Stimulated activated CD4-positive, alpha-beta T cell treated with anti-CD3 and anti-CD28 coated beads, Interleukin-15, amount 100 ng/mL, for 24 hours (primary cell): ENCODE measurements at places on chromosomes 2 and 18.

DNA sequence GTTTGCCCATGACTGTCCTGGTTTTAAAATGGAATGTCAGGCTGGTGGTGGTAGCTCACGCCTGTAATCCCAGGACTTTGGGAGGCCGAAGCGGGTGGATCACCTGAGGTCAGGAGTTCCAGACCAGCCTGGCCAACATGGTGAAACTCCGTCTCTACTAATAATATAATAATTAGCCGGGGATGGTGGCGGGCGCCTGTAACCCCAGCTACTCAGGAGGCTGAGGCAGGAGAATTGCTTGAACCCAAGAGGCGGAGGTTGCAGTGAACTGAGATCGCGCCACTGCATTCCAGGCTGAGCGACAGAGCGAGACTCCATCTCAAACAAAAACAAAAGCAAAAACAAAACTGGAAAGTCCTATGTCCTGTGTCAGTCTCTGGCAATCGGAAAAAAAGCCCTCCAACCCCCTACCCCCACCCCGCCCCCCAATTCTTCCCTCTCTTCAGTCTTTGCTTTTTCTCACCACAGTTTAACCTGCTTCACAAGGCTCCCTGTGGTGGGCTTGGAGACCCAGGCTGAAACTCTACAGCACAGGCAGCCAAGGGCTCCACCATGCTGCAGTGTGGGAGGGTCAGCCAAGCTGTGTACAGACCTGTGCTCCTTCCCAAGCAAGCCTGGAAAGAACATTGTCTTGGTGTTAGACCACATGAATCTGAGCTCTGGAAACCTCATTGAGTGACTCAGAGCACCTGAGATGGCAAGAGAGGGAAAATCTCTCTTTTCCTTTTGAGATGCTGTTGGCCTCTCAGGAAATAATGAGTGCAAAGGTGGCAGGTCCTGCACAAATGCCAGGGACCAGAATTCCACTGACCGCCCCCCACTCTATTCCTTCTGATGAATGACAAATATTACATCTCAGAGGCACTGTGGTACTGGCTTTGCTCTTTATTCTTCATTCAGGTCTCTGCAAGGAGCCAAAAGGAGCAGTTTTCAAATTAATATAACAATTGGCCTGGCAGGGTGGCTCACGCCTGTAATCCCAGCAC lies 16.7 kb downstream of the MYCN start:
- no peak for DNase-seq

GRCh38 chr18:74906184-74906583 lies 302.8 kb downstream of the PTGR3 start:
- DNase-seq, result no peak

DNA sequence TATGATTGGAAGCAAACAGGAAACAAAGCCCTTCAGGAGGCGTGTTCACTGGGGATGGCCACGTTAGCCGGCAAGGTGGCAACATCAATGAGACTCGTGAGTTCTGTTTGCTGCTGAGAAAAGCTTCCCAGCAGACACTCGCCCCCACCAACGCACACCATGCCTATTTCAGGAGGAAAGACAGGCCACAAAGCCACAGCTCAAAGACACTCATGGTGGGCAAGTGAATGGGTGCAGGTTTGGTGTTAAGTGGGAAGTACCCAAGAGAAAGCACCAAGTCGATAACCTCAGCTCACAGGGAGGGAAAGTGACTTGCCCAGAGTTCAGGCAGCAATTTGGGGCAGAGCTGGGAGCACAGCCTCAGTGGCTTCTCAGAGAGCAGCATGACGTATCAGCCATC lies 10.5 kb upstream of the MTERF4 start:
- peak; percentile 67 for DNase-seq

DNA sequence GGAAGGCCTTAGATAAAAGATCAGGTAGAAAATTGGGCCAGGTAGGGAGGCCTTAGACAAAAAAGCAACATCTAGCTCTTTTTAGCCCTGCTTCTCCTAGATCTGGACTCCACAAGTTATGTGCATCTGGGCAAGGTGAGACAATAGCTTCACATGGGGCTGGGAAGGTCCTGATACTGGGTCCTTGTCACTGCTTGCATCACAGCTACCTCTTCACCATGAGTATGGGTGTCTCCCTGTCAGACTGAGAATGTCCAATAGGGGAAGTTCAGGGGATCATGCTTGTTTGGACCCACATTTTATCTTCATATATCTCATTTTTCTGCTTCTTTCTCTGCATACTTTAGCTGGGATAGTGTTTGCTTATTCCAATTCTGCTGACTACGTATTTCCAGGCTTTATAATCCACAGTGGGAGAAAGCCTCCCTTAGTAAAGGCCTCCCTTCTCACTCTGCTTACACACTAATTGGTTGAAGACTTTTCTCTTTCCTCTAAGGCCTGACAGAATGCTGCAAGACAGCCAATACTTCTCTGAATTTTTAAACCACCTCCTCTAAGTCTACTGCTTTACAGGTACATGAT lies 189.6 kb downstream of the CYRIA start:
- DNase-seq, result no peak

DNA sequence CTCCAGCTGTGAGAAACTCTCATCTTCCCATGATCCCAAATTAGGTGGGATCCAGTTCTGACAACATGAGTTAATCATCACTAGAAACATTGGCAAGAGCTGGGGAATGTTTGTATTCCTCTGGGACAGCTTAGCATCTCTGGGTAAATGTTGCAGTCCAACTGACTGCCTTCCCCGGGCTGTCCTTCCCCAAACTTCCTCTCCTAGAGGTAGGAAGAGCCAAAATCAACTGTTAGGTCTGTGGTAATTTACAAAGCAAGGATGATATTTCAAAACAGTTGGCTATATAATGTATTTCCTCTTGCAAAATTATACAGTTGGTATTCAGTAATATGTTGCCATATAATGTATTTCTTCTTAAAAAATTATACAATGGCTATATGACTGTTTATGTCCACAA lies 148.5 kb downstream of the MGAT5 start:
- no peak for DNase-seq

- DNase-seq, result peak; percentile 23
Observed at GRCh38 chr18:62450546-62451410, 72.0 kb upstream of the ZCCHC2 start.

DNA sequence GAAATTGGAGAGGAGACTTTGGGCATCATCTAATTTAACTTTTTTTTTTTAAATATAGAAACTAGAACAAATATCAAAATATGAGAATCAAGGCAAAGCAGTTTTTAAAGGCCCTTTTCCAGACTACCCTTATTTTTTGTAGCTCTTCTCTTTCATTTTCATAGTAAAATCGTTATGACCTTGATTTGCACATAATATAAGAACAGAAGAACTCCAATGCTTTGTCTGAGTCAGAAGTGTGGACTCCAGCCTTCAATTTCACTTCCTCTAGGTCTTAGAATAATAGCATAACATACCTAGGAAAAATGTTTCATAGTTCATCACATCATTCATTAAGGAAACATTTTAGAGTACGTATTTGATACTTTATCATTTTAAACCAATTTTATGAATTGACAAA lies 74.4 kb downstream of the ANKRD12 start:
- DNase-seq, result no peak

- DNase-seq, result peak; percentile 38
Observed at GRCh38 chr2:200703127-200703925, 108.4 kb upstream of the BZW1 start.

DNA sequence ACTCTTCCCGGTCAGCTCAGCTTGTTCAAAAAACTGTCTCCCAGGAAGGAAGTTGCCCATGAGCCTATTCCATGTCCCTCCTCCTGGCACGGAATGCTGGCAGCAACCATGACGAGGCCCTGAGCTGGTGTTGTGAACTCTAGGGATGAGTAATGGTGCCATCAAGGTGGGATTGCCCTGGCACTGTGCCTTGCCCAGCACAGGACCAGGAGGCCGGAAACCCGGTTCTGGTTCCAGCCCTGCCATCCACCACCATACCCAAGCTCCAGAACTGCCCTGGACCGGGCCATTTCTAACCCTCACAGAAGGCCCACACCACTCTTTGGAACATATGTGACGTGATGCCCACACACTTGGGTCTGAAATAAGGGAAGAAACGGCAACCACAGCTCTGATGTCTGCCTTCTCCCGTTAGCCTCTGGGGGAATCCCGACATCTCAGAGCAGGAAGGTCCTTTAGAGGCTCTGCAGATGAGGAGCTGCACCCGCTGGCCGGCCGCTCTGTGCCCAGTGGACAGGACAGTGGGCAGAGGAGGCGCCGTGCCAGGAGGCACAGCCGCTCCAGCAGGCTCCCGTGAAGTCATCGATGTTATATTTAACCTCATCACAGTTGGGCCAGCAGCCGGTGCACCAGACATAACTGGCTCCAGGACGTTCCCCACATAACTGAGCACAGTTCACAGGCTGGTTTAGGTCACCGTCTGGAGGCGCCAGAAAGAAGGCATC lies 462.1 kb upstream of the ID2 start:
- no peak for DNase-seq

GRCh38 chr2:240124651-240125030 lies 11.5 kb downstream of the COPS9 start:
- no peak for DNase-seq

- no peak for DNase-seq
Observed at GRCh38 chr18:65748321-65748720, 2.5 kb upstream of the CDH7 start.

GRCh38 chr2:1778566-1778965 lies 34.3 kb upstream of the PXDN start:
- no peak for DNase-seq

- DNase-seq, result no peak
Observed at GRCh38 chr2:241542278-241542605, 16.3 kb upstream of the BOK start.

GRCh38 chr2:45470531-45470930 lies 140.5 kb downstream of the SRBD1 start:
- DNase-seq, result no peak

DNA sequence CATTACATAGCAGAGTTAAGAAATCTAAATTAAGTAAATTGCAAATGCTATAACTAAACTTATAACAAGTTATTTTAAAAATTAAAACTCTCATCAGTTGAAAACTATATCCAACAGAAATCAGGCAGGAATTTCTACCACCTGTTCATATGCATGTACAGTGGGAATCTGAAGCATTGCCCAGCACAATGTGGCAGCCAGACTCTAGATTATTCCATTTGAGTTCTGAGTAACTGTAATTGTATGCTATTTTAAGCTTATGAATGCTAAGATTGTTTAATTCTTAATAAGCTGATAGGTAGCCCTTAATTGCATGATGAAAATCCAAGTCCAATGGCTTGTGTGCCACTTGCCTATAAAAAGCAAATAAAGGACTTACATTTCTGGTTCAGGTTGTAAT lies 834.5 kb upstream of the FSHR start:
- no peak for DNase-seq

DNA sequence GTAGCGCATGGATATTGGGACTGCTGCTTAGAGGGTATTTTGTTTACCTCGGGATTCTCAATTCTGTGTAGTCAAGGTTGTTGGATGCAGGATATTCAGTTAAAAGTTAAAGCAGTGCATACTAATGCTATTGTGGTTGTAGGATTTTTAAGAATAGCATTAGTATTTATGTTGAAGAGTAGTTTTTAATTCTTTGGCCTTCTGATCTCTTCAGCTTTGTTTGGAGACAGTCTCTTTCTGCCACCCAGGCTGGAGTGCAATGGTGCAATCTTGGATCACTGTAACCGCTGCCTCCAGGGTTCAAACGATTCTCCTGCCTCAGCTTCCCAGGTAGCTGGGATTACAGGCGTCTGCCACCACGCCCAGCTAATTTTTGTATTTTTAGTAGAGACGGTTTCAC lies 1.5 kb downstream of the RHBDD1 start:
- no peak for DNase-seq

DNA sequence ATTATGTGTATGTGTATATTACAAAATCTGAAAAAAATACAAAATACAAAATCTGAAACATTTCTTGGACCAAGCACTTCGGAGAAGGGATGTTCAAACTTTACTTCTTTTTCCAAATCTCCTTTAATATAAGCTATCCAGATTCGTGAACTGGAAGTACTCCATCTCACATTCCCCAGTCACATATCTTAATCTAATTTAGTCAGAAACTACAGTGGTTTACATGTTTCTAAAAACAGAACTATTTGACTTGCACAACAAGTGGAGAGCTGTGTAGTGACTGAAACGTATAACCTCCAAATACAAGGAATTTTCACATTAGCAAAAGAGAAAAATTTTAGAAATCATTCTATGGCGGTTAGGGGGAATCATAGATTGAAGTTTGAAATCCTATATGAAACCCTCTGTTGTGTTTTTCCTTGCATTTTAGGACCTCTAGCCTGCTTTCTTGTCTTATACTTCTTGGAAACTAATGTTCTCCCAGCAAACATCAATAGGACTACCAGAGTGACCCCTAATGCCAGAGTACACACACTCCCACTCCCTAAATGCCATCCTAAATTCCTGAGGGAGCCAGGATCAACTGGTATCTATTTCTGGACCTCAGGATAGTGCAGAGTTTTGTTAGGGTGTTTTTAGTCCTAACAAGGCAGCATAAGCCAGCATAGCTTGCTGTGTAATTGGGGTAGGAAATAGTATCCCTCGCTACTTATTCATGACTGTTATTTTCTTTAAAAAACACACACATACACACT lies 30.2 kb upstream of the ROCK1 start:
- no peak for DNase-seq

DNA sequence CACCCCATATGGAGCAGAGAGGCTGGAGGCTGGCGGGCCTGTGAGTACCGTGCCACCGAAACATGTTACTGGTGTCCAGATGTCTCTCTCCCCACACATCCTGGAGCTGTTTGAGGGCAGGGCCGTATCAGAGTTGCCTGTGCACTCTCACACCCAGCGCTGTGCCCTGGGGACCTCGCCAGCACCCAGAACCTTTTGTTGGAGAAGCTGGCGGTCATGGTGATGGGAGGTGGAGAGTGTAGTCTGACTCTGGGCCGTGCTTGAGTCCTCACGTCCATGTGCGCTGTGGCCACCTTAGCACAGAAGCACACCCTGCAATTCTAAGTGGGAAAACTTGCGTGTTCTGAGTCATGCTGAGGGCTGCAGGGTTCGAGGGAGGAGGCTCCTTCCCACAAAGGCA lies 259.2 kb downstream of the NDUFA10 start:
- DNase-seq, result no peak

- DNase-seq, result no peak
Observed at GRCh38 chr2:185583058-185583816, 155.4 kb upstream of the FSIP2 start.

GRCh38 chr2:102513355-102513939 lies 40.4 kb downstream of the SLC9A4 start:
- no peak for DNase-seq
